Osteoblast (primary cell): ENCODE measurements at places on chromosomes 3 and 15. TPM values are rescaled to one million over a fixed set of nuclear protein-coding genes. Genes with fewer than 3 reads are reported as not detected.

DNA sequence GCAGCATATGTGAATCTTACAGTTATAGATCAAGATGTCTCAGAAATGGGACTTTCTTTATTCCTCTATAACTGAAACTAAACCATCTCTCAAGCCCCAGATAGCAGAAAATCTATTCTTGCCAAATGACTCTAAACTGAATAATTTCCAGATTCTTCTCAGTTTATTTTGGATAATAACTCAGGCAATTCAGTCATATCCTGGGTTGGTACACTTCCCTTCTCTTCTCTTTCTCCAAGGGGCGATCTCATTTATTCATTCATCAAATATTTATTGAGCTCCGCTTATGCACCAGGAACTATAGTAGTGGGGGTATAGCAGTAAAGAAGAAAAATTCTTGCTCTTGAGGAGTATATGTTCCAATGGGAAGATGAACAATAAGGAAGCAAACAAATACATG lies 13.5 kb upstream of the PCOLCE2 start:
- peak; percentile 76 for DNase-seq

ST8SIA2 gene
- 0.29 and 0.36 TPM in 2 replicates for total RNA-seq

ZNF620 gene
- 0.88 and 1.1 TPM in 2 replicates for total RNA-seq

TM4SF1 gene
- 209 and 210 TPM in 2 replicates for total RNA-seq

- DNase-seq: peak; percentile 4
These were observed 161.2 kb downstream of the ALCAM start for GRCh38 chr3:105527949-105528348.

GRCh38 chr3:12977117-12977808 lies 96.0 kb downstream of the IQSEC1 start:
- DNase-seq: peak; percentile 87

GRCh38 chr3:4990069-4990468 lies 10.8 kb downstream of the BHLHE40 start:
- no peak for DNase-seq

DNA sequence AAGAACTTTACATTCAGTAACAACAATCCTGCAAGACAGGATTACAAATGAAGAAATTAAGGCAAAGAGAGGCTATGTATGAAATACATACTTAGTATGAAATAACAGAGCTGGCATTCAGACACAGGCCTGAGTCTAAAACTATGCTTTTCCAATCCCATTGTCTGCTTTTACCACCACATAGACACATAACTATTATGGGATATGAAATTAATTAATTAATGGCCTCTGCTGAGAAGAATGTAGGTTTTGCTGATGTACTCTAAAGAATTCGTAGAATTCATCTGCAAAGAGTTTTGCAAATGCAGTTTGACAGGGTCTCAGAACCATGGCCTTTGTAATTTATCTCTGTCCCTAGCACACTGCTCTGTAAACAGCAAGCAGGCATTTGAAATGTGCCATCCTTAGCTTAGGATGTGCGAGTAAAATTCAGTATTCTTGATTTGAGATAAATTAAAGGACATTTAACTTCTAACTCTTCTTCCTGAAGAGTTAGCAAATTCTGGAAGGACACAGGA lies 54.5 kb upstream of the BOC start:
- DNase-seq: no peak

EHHADH gene
- 3.2 and 4.0 TPM in 2 replicates for total RNA-seq

- DNase-seq: no peak
These were observed 1177.5 kb downstream of the NSUN3 start for GRCh38 chr3:95240395-95240794.

DNA sequence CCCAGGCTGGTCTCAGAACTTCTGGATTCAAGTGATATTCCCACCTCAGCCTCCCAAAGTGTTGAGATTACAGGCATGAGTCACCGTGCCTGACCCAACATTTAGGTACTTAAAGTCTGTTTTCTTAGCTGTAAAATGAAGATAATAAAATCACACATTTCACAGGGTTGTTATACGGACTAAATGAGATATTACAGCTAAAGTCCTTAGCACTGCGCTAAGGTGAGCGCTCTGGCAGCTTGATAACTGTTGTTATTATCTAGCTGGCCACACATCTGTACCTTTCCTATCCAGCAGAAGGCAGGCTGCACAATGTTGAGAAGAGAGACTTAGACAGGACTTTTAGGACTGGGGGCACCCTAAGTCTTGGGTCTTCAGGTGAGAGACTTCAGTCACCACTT lies 2.7 kb upstream of the LIPH start:
- DNase-seq: peak; percentile 64

DNA sequence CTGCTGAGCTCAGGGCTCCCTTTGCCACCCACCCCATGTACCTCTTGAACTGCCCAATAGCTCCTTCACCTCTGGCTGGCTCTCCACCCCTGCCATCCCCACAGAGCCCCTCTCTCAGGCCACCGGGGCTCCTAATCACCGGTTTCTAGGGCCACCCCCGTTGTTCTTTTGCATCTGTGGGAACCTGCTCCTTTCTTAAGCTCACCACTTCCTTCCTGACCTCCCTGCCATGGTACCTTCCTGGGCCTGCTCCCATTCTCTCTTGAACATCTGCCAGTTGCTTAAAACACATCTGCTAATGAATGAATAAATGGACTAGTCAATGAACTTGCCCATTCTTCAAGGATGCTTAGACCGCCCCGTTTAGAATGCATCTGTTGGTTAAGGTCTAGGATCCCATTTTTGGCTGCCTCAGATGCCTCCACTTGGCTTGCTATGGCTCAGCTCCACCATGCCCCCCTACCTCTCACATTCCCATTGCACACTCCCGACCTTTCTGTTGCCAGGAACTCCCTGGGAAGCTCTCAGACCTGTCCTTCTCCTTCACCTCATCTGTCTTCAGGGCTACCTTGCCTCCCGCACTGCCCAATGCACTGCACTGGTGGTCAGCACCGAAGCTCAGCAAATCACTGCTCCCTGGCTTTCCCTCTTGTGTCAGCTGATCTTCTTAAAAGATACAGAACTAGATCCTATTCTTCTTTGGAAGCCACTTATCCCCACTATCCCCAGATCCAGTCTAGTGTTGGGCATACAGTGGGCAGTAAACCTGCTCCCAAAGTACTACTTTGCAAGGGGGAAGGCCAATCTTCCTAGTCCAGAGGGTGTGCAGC lies 9.1 kb downstream of the AMOTL2 start:
- DNase-seq: peak; percentile 89

DNA sequence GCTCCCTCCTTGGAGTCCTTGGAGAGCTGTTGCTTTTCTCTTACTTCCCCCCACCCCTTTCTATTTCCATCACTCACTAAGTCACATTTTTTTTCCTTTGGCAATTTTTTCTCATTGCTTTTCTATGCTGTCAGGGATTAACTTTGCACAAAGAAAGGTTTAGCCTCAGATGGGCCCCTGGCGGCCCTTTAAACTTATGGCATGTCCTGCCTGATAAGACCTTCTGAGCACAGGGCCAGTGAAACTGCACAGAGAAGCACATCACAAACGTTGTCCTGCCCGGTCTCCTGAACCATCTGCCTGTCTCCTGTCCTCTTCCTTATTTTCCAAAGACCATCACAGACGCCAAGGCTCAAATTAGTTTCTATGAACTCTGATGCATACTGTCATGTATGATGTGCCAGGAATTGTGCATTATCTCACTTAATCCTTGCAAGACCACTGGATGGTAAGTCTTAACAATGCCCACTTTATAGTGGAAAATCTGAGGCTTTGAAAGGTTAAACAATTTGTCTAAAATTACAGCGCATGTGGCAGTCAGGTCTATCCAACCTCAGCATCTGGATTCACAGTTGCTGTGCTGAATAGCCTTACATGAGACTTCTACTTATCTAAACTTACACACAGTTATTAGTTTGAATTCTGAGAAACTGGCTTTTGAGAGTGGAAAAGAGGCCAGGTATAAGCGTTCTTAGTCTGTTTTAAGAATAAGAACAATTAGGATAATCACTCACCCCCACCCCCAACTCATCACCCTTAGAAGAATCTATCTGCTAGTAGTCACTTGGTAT lies 648.1 kb downstream of the NTRK3 start:
- no peak for DNase-seq

- DNase-seq: peak; percentile 81
These were observed 2.4 kb downstream of the TSC22D2 start for GRCh38 chr3:150410311-150411105.

ZPLD1 gene
- under 0.01 TPM in 1 of 2 replicates, not detected in the other for total RNA-seq

PML gene
- 46.7 and 50.7 TPM in 2 replicates for total RNA-seq

- no peak for DNase-seq
These were observed 11.9 kb upstream of the PKM start for GRCh38 chr15:72242775-72243370.

SAMMSON gene
- total RNA-seq: not detected in 2 replicates

- no peak for DNase-seq
These were observed 14.1 kb downstream of the SOX2 start for GRCh38 chr3:181725830-181726229.

DNA sequence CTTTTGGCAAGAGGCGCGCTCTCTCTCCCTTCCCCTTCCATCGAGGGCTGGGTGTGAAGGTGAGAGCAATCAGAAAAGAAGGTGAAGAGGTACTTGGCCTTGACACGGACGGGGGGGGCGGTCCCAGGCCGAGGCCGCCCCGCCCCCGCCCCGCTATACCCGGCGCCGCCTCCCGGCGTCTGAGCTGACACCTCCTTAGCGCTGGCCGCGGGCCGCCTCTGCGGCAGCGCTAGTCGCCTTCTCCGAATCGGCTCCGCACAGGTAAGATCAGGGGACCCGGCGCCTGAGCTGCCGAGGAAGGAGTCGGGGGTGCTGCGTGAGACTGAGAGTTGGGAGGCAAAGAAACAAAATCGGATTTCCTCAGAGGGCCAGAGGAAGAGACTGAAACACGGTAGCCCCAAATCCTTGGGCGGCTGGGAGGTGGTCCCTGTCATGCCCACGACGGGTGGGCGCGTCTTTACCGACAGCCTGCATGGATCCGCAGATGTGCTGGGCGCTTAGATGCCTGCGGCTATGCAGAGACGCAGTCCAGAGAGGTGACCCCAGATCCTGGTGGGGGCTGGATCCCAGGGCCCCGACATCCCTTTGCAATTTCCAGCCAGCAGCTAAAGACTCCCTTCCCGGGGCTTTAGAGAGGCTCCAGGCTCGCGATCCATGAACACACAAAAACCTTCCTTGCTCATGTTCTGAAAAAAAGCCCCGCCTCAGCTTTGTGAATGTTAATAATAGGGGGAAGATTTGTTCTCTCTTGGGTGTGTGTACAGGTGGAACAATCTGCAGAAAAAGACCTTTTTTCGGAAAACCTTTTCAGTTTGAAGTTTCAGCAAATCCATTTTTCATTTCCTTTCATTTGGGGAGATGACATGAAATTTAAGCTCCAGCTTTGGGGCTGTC lies at the start of gene ENTPD3:
Gene ENTPD3 (plus strand): TSS at position 184 of the 894 bp plus-strand sequence. CDS start 874 bp downstream, outside the sequence.
- peak; percentile 87 for DNase-seq

GRCh38 chr3:114669614-114670013 lies 375.8 kb downstream of the TIGIT start:
- no peak for DNase-seq

- DNase-seq: peak; percentile 57
These were observed 119.2 kb upstream of the ZBED2 start for GRCh38 chr3:111714305-111714704.

DNA sequence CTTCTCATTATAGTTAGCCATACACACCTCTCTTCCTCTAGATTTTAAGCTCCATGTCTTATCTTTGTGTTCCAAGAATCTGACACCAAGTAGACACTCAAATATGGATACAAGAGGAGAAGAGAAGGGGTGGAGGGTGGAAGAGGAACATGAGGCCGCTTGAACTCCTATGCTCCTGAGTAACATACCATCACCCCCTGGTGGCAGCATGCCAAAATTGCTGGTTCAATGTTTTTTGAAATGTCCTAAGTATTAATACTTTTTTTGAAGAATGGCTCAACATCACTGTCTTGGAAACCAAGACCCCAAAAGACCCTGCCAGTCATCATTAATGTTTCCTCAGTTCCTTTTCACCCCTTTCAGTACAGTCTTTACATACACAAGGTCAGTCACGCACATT lies 71.8 kb upstream of the HACD2 start:
- no peak for DNase-seq

SNX1 gene
- total RNA-seq: 51.0 and 51.9 TPM in 2 replicates

P2RY14 gene
- total RNA-seq: not detected in 2 replicates

RFC4 gene
- total RNA-seq: 16.5 and 18.1 TPM in 2 replicates

GRCh38 chr3:43794776-43795175 lies 104.0 kb downstream of the ABHD5 start:
- no peak for DNase-seq

DNA sequence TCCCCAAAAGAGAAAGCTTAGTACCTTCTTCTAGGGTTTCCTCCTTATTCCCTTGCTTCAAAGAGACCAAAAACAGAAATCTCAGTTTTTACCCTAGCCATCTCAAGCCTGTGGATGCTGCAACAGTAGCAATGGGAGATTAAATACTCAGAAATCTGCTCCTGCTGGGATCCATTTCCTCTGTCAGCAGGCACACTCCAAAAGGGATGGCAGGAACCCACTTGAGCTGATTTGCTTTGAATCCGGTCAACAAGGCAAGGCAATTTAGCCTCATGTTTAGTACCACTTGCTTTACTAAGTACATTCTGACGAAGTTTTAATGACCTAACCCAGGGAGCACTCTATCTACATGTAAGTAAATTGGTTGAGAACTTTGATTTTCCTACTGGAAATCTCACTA lies 590.0 kb upstream of the ADAMTS9 start:
- DNase-seq: no peak

MYRIP gene
- under 0.01 TPM in 2 replicates for total RNA-seq
